Neural crest cell (in vitro differentiated cells): ENCODE measurements at places on chromosomes 2 and 18.

DNA sequence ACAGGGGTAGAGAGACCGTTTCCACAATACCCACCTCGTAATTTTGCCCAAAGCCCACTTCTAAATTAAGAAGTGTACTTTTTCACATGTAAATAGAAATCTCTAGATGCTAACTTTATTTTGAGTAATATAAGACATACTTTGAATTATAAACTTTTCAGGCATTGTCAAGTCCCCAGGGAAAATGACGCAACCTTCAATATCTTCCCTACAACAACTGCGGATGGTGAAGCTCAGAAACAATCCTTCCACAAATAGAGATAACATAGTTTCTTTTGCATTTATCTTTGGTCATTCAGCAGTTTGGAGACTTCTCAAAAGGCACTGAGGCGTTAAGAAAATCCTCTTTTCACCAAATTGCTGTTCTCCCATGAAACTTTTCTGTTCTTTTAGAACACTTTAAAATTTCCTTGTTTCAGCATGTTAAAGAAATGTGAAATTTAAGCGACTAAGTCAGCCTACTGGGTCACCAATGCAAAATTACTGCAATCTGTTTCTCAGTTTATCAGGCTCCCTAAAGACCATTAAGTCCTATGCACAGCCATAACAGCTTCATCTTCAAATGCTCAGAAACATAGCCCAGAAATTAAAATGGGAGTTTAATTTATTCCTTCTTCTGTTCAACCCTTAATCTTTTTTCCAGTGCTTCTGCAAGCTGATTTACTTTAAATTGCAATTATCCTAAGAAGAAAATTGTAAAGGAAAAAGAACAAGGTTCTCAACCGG is 118.3 kb upstream of the DNAJC10 start:
- no peaks in the 10 kb centered on the region for H3K27me3 ChIP-seq
- no peak for DNase-seq
- no peak overlapping the region for H3K4me3 ChIP-seq

GRCh38 chr2:175874291-175874690 is 127.8 kb downstream of the LNPK start:
- no peak overlapping the region for H3K27ac ChIP-seq
- no peaks in the 10 kb centered on the region for H3K36me3 ChIP-seq
- peaks cover 3% of the 10 kb centered on the region for H3K27me3 ChIP-seq
- H3K4me3 ChIP-seq = no peak overlapping the region
- DNase-seq = no peak

DNA sequence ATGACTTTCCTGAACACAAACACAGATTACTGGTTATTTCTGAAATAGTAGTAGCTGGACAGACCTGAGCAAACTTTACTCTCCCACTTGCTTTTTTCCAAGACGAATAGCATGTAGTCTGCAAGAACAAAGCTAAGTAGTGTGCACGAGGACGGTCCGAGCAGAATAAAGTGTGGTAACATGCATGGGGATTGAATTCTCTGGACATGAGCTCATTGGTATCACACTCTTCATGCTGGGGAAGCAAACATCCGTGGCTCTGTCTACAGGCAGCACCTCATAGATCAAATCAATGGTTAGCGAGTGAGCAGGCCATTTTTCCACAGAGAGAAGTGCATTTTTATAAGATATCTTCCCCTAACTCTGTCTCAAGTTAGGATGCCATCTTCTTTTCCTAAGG is 164.8 kb upstream of the STK17B start:
- DNase-seq = no peak
- H3K36me3 ChIP-seq = no peaks in the 10 kb centered on the region
- H3K4me1 ChIP-seq = peaks cover 4% of the 10 kb centered on the region
- no peaks in the 10 kb centered on the region for H3K27me3 ChIP-seq
- H3K27ac ChIP-seq = no peak overlapping the region

- no peak overlapping the region for H3K27ac ChIP-seq
- peaks cover 5% of the 10 kb centered on the region for H3K4me1 ChIP-seq
- no peak overlapping the region for H3K4me3 ChIP-seq
- no peak for DNase-seq
Measured at GRCh38 chr2:234146087-234146826, 95.8 kb downstream of the SPP2 start.

- H3K4me3 ChIP-seq = no peak overlapping the region
- no peak for DNase-seq
- H3K36me3 ChIP-seq = no peaks in the 10 kb centered on the region
- peaks cover 3% of the 10 kb centered on the region for H3K27me3 ChIP-seq
- H3K4me1 ChIP-seq = no peaks in the 10 kb centered on the region
Measured at GRCh38 chr2:49621016-49621415, 466.7 kb upstream of the FSHR start.

- H3K27me3 ChIP-seq = no peaks in the 10 kb centered on the region
- peaks cover 9% of the 10 kb centered on the region for H3K4me1 ChIP-seq
- DNase-seq = no peak
- H3K4me3 ChIP-seq = no peak overlapping the region
Measured at GRCh38 chr2:29047083-29047845, 27.1 kb downstream of the PCARE start.

DNA sequence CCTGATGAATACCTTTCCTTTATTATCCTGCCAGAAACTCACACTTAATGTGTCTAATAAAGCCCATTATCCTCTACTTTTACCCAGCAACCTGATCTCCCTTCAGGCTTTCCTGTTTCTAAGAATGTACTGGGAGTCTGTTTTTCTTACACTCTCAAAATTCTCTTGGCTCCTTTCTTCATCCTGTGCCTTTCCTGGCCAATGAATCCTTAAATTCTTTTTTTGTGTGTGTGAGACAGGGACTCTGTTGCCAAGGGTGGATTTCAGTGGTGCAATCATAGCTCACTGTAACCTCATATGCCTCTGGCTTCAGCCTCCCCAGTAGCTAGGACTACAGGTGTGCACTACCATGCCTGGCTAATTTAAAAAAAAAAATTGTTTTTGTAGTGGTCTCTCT is 72.7 kb downstream of the MAP2 start:
- DNase-seq = no peak
- no peak overlapping the region for H3K27ac ChIP-seq
- H3K27me3 ChIP-seq = no peaks in the 10 kb centered on the region
- H3K4me1 ChIP-seq = peaks cover 40% of the 10 kb centered on the region
- no peak overlapping the region for H3K4me3 ChIP-seq

- peaks cover 14% of the 10 kb centered on the region for H3K4me1 ChIP-seq
- H3K4me3 ChIP-seq = no peak overlapping the region
- no peaks in the 10 kb centered on the region for H3K27me3 ChIP-seq
- H3K36me3 ChIP-seq = peaks cover 7% of the 10 kb centered on the region
- H3K27ac ChIP-seq = no peak overlapping the region
Measured at GRCh38 chr2:169525434-169525833, 15.9 kb downstream of the KLHL41 start.

DNA sequence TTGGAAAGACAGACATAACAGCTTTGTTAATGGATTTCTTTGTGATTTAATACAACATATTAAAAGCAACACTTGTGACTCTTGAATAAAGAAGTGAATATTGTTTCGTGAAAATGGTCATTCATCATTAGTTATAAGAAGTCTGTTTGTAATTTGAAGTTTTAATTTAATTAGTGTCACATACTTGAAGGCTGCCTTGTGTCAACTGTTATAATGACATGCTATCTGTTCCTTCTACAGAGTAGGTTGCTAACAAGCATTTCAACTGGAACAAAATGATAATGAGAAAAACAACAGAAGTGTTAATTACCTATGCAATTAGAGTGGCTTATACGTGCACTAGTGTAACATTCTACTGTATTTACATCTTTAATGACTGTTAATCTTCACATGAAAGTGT is 624.7 kb downstream of the LRP1B start:
- no peaks in the 10 kb centered on the region for H3K36me3 ChIP-seq
- H3K27me3 ChIP-seq = no peaks in the 10 kb centered on the region
- DNase-seq = no peak
- H3K4me1 ChIP-seq = peaks cover 15% of the 10 kb centered on the region
- no peak overlapping the region for H3K27ac ChIP-seq
- H3K4me3 ChIP-seq = no peak overlapping the region

- H3K4me3 ChIP-seq = no peak overlapping the region
- H3K27ac ChIP-seq = no peak overlapping the region
- H3K4me1 ChIP-seq = peaks cover 32% of the 10 kb centered on the region
Measured at GRCh38 chr2:3487432-3487831, 31.9 kb downstream of the ADI1 start.

GRCh38 chr18:79540904-79541282 is 138.7 kb upstream of the CTDP1 start:
- H3K27me3 ChIP-seq = no peaks in the 10 kb centered on the region
- DNase-seq = no peak
- no peak overlapping the region for H3K27ac ChIP-seq
- H3K4me3 ChIP-seq = no peak overlapping the region

DNA sequence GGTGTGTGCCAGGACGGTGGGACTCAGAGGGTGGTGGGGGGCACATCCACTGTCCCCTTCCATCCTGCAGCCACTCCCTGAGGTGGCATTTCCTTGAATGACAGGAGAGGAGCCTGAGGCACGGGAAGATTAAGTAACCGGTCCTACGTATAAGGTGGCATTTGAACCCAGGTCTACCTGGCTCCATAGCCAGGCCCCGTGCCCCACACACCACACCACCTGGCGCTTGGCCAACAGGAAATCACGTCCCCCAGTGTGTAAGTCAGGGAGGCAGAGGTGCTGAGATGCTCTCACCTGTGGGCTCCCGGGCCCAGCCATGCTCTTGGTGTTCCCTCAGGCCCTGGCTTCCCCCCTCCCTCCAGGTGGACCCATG is 53.7 kb downstream of the HPCAL1 start:
- H3K27me3 ChIP-seq = no peaks in the 10 kb centered on the region
- H3K4me3 ChIP-seq = no peak overlapping the region
- no peak for DNase-seq
- no peaks in the 10 kb centered on the region for H3K36me3 ChIP-seq

GRCh38 chr2:133541376-133541775 is 26.9 kb downstream of the NCKAP5 start:
- H3K27me3 ChIP-seq = no peaks in the 10 kb centered on the region
- DNase-seq = no peak
- H3K36me3 ChIP-seq = peaks cover 23% of the 10 kb centered on the region

DNA sequence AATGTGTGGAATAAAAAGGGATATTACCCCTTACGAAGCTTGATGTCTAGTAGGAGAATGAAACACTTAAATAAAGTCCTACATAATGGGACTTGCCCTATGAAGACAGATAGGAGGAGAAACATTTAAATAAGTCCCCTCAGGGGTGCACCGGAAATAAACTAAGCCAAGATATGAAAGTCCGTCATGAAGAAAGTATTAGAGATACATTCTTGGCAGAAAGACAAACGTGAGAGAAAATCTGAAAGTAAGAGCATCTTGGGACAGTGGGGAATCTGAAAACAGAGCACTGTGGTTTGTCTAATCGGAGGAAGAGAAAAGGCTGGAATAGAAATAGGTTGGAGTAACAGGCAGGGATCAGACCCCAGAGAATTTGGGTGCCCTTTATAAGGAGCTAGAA is 516.9 kb upstream of the DSEL start:
- no peak overlapping the region for H3K27ac ChIP-seq
- no peak for DNase-seq
- no peaks in the 10 kb centered on the region for H3K4me1 ChIP-seq
- no peak overlapping the region for H3K4me3 ChIP-seq
- no peaks in the 10 kb centered on the region for H3K36me3 ChIP-seq
- no peaks in the 10 kb centered on the region for H3K27me3 ChIP-seq

- peaks cover 68% of the 10 kb centered on the region for H3K4me1 ChIP-seq
- no peak overlapping the region for H3K4me3 ChIP-seq
- peaks cover 3% of the 10 kb centered on the region for H3K27me3 ChIP-seq
- H3K27ac ChIP-seq = no peak overlapping the region
Measured at GRCh38 chr18:48847807-48848486, 102.8 kb downstream of the SMAD7 start.

GRCh38 chr2:120189189-120189588 is 34.0 kb downstream of the TMEM185B start:
- no peak overlapping the region for H3K4me3 ChIP-seq
- peaks cover 18% of the 10 kb centered on the region for H3K36me3 ChIP-seq
- no peak overlapping the region for H3K27ac ChIP-seq
- H3K4me1 ChIP-seq = no peaks in the 10 kb centered on the region
- no peak for DNase-seq
- H3K27me3 ChIP-seq = no peaks in the 10 kb centered on the region

DNA sequence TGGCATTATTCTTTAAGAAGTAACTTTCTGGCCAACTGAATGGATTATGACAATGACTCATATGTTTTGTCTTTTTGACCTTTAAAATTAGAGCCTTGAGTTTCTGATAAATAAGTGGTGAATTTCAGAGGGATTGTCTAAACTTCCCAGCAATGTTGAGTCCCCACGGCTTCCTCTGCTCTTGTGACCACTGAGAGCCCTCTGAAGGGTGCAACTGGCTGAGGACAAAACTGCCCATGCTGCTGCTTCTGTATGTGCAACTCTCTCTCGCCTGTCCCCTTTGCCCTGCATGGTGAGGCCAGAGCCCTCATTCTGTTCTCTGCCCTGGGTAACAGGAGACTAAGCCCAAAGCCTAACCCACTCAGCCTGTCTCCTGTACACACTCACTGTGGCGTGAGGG is 52.7 kb upstream of the SLC14A1 start:
- H3K36me3 ChIP-seq = no peaks in the 10 kb centered on the region
- no peak overlapping the region for H3K4me3 ChIP-seq
- peaks cover 3% of the 10 kb centered on the region for H3K27me3 ChIP-seq
- no peak for DNase-seq
- no peak overlapping the region for H3K27ac ChIP-seq

- H3K4me1 ChIP-seq = peaks cover 14% of the 10 kb centered on the region
- peaks cover 2% of the 10 kb centered on the region for H3K36me3 ChIP-seq
- H3K4me3 ChIP-seq = no peak overlapping the region
Measured at GRCh38 chr18:7740821-7741220, 173.7 kb downstream of the PTPRM start.
